ENCODE measurements at places on chromosomes 6 and 20.

GRCh38 chr20:50373674-50374286 lies 136.4 kb upstream of the PTPN1 start:
- no peak for DNase-seq

DNA sequence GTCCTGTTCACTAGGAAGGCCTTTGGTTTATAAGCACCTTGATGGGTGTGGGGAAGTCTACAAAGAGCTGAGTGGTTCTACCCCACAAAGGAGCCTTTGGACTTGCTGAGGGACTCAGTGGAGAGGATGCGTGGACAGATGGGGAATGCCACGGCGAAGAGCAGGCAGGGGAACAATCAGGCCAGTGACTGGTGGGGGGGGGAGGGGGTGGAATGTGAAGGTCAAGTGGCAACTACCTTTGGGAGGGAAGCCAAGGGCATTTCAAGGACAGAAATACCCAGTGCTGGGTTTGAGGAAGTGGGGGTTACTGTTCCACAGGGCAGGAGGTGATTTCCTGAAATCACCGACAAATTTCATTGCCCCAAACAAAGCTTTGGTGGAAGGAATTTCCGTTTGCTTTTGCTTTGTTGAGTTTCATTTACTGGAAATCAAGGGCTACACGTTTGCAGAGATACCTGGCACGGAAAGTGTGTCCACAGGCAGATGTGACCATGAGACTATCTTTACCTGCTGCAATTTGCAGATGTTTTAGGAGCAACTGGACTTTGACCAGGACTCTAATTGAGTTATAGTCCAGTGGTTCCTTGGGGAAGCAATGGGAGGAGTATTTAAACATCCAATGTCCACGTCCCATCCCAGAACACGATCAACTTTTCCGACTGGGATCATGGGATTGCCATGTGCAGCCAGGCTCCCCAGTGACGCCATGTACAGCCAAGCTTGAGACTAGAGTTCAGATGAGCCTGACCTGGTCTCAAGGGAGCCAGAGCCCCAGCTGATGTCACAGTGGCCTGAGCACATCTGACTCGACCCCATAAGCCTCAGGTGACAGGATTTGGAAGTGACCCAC lies 8.0 kb downstream of the CST3 start:
- DNase-seq: no peak

- no peak for DNase-seq
These were observed 3.7 kb upstream of the CMTR1 start for GRCh38 chr6:37429352-37429750.

- DNase-seq: no peak
These were observed 71.8 kb upstream of the TMEM181 start for GRCh38 chr6:158488065-158488464.

- DNase-seq: no peak
These were observed 25.9 kb downstream of the SF3B5 start for GRCh38 chr6:144069506-144069905.

DNA sequence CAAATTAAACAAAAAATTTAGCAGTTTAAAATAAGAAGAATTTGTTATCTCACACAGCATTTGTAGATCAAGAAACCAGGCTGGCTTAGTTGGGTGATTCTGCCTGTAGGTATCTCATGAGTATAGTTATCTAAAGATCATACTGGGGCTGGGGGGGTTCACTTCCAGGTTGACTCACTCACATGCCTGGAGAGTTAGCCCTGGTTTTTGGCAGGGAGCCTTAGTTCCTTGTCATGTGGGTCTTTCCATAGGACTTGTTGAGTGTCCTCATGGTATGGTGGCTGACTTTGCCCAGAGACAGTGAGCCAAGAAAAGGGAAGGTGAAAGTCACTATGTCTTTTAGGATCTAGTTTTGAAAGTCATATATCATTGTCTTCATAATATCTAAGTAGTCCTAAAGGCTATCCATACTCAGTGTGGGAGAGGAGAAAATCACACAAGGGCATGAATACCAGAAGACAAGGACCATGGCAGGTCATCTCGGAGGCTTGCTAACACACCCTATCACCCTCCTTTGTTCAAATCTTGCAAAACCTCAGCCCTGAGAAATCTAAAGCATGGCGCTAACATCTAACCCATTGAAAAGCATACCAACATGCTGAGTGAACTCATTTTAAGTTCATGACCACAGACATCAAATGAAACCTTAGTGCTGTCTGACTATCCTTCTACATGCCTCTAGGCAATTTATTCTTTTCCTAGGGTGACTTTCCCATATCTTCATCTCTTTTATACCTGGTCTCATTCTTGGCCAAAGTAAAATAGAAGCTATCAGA lies 39.2 kb downstream of the CYP24A1 start:
- DNase-seq: no peak

DNA sequence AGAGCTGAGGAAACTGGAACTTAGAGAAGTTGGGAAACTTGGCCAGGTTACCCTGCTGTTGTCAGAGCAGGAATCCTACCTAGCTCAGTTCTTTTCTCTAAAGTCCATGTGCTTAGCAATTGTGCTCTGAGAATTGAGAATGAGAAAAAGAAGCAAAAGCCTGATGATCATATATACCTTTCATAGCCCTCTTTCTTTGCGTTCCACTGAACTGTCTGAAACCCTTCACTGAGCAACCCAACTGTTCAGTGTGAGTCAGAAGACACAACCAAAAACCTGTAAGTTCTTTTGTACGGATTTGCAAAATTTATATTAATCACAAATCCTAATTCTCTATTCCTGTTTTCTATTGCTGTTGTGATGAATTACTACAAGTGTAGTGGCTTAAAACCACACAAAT lies 80.6 kb downstream of the PHF3 start:
- DNase-seq: no peak
